ENCODE measurements at places on chromosomes 12 and 14.

DNA sequence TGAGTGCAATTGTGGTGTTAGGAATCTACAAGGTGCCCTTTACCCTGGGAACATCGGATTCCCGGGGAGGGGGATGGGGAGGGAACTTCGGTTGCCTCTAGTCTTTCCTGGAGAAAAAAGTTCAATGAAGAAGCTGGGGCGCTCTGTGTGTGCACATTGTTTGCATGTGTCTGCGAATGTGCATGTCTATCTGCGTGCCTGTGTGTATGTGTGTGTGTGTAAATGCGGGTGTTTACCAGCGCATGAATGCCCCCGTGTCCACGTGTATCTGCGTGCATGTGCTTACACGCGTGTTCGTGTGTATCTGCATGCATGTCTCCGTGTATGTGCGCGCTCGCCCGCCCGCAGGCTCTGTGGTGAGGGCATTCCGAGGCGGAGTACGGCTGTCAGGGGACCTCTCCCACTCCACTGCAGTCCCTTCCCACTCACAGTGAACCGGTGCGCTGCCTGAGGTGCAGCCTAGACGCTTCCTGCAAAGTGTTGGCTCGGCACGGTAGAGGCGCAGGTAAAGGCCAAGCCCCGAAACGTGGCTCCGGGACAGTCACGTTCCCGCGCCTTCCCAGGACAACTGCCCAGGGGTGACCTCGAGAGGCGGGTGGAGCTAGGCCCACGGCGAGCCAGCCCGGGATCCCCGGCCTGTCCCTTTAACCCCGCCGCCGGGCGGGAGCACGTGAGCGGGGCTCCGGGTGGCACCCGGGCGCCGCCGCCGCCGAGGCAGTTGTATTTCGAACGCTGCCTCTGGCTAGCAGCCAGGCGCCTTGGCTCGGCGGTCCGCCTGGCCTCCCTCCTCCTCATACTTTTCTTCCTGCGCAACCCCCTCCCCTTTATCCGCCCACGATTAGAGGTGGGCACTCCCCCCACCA lies 539 bp upstream of the HMGA2 start:
- no peak for DNase-seq

- DNase-seq: peak; percentile 64
These were observed 6.5 kb downstream of the NFE2 start for GRCh38 chr12:54294152-54294952.

GRCh38 chr12:104618691-104619090 lies 161.9 kb downstream of the CHST11 start:
- DNase-seq: no peak

GRCh38 chr12:99390707-99391106 lies 256.8 kb upstream of the GARIN6 start:
- no peak for DNase-seq

DNA sequence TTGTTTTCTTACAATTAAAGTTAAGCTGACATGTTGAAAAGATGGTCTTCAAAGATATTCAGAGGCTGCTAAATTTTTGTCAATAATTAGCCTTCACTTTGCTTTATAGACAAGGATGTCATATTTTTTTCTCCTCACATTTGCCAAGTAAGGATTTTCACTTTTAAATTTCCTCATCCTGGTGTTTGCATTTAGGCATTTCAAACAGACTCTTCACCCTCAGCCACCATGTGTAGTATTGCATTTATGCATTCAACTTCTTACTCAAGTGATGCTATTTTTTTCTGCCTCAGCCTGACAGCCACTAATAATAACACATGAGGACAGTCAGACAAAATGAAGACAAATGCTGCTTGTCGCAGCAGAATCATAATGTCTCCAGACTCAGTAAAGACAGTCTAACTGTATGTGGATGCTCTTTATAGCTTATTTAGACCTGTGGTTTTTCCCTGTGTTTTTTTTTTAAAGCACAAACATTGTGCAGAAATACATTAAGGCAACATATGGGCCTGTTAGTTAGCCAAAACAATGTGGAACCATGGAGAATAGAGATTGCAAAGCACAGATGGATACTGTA lies 481.5 kb downstream of the NPAS3 start:
- no peak for DNase-seq

DNA sequence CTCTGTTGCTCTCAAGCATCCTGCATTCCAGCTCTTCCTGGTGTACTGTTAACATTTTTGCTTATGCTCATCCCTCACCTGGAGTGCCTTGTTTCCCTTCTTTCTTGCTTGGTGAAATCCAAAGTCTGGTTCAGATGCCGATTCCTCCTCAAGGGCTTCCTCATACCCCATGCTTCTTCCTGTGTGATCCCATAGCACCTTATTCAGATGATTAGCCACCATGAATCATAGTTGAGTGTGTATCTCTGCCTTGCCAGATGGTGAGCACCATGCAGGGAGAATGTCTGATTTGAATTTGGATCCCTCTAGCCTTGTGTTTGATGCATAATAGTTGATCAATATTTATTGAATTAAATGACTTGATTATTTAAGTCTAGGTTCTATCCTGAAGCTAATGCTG lies 39.4 kb upstream of the ANO4 start:
- no peak for DNase-seq

- no peak for DNase-seq
These were observed 24.8 kb downstream of the FRMD6 start for GRCh38 chr14:51676549-51676948.

GRCh38 chr12:7387289-7387688 lies 56.7 kb downstream of the CD163L1 start:
- DNase-seq: no peak

- DNase-seq: no peak
These were observed 27.3 kb upstream of the SPTSSA start for GRCh38 chr14:34489324-34489723.

DNA sequence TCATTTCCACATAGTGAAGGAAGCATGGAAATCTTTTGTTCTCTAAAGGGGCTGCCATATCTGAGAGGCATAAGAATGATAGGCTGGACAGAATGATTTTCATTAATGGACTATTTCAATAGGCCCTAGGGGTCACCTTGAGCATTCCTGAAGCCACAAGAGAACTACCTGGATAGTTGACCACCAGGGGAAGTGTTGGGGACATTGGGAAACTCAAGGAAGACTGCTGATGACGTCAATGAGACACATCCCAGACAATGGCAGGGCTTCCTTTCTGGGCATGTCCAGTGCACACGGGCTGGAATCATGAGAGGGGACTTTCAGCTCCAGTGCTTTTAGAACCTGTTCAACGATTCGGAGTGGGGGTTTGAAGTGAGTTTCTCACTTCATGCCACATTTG lies 48.8 kb upstream of the CHST11 start:
- DNase-seq: no peak

DNA sequence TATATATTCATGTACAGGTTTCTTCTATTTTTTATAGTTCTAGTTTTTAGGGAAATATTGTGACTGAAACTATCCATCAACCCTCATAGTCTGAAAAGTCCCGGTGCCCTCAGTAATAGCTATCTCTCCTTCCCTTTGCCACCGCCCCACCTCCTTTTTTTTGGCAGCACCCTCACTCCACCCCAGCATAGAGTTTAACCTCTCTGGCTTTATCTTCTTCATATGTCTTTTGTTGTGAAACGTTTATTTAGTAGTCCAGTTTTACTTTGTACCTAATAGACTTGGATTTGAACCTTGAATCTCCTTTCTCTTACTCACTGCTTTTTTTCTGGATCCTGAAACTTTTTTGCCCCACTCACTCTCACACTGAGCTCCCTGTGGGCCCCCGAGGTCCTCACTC lies 109.5 kb downstream of the BBS10 start:
- no peak for DNase-seq
